ENCODE measurements at places on chromosomes 5 and 9.
A peak's percentile ranks its signal among the peaks of the same experiment; 100 is the strongest.

GRCh38 chr5:2136728-2137333, 254.1 kb upstream of the IRX4 start:
- no peak for DNase-seq

- DNase-seq = no peak
These were observed 22.0 kb upstream of the ANKRD34B start for GRCh38 chr5:80592105-80592504.

GRCh38 chr5:157539503-157540022, 36.0 kb downstream of the ADAM19 start:
- no peak for DNase-seq

DNA sequence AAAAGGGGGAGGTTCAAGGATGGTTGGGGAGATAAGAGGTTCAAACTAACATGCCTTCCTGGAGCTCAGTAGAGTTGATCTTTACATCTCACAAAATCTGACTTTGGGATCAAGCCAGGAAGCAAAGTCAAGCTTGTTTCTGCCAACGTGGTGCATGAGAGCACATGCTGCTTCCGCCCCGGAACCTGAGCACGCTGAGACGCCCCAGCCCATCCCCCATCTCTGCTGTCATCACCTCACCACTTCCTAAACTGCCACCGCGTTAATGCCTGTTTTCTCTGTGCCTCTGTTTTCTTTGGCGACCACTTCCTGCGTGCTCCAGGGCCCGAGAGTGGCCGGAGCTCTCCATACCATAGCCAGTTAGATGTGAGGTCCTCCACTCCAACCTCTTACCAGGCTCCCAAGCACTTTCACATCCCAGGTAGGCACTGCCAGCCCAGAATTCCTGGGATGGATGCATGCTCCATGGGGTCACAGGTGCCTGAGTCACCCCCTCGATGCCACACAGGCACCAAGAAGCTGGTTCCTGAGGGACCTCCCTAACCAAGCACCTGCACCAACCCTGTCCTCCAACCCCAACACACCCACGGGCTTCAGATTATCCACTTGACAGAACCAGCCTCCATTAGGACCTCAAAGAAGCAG, 31.2 kb upstream of the AFAP1L1 start:
- peak; percentile 65 for DNase-seq

- no peak for DNase-seq
These were observed 27.8 kb upstream of the SEMA4D start for GRCh38 chr9:89525446-89526374.

DNA sequence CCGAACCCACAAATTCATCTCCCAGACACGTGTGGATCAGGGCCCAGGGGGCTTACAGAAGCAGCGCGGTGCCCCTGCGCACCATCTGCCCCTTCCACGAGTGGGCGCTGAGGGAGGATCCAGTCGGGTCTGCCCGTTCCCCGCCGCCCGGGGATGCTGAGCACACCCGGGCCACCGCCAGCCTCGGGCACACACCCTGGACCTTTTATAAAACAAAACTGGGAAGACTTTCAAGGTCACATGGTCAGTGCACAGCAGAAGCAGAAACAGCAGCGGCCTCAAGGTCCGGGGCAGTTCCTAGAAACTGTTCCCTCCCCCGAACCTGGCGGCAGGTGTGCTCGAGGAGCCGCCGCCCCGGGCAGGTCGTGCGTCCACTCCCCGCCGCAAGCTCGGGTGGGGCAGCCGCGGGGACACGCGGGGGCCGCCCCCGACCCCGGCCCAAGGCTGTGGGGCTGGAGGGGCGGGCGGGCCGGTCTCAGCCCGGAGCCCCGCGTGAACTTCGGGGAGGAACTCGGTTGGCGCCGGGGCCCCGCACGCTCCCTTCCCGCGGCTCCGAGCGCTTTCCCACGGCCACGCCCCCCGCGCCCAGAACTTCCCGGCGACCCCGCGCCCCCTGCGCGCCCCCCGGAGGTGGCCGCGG, 633 bp upstream of the PPP1R26 start:
- no peak for DNase-seq

GRCh38 chr9:71105192-71105591, 16.2 kb downstream of the TRPM3 start:
- DNase-seq = no peak

DNA sequence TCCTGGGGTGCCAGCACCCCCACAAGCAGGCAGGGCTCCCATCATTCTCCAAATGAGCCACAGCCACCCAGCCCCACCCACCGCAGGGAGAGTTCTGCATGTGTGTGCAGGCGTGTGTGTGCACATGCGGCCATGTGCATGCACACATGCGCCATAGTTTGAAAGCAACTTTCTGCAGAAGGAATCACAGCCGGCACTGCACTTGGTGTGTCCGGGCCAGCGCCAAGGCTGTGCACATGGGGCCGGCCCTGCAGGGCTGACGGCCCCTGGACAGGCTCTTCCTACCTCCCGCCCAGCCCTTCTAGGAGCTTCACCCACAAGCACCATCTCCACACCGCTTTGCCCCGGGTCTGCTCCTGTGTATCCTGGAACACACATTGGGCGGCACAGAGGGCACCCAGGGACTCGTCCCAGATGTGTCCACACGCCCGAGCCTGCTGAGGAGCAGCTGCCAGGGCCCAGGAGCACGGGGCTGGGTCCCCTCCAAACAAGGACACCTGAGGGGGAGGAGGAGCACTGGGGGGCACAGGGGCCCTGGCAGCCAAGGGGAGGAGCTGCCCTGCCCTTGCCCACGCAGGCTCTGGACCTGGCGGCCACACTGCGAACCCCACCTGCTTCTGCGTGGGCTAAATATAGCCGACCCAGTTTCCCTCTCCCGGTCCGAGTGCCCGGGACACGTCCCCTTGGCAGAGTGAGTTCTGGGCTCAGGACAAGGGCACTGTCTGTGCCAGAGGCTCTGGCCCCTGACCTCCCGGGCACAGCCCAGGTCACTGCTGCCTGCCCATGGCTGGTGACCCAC, 19.1 kb downstream of the TPPP start:
- no peak for DNase-seq

DNA sequence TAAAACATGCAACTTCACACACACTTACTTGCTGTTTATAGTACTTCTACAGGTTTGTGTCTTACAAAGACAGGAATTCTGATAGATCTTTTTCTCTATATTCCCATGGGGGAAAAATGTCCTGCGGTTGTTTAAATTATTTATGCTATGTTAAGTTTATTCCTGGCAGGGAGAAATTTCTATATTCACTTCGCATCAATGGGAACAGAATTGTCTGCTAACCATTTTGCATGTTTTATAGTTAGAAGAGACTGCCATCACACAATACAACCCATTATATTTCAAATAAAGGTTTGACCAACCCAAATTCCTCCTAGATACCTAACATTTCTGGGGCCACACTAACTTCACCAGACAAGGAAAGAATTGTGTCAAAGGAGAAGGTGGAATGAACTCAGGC, 110.0 kb upstream of the PRR16 start:
- no peak for DNase-seq

DNA sequence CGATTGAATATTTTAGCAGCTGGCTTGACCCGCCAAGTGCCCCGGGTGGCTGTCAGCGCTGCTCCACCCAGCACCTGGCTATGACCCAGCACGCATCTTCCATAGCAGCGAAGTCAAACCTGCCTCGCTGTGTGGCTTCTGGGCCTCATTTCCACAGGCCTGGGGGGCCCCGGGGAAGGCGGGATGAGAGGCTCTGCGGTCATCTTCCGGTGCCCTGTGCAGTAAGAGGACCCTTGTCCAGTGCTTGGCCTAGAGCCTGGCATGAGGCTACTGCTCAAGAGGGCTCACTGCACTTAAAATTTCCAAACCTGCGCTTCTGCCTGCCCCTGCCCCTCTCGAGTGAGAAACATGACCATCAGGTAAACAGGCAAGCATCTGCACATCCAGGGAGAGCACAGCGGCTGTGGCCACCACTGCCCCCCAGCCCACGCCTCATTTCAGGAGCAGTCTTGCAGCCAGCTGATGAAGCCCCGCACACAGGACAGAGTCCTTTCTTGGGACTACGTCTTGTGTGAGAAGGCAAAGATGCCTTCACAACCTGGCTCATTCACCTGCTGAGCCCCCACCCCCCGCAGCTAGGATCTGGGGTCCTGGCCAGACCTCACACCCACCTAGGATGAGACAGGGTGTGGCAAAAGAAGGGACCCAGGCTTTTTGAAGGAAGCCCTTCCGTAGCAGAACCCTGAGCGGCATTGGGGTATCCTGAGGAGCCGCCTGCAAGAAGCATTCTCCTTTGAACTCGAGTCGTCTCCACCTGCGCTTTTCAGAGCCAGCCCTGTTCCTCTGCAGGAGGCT, 69.5 kb upstream of the UNC5A start:
- no peak for DNase-seq

DNA sequence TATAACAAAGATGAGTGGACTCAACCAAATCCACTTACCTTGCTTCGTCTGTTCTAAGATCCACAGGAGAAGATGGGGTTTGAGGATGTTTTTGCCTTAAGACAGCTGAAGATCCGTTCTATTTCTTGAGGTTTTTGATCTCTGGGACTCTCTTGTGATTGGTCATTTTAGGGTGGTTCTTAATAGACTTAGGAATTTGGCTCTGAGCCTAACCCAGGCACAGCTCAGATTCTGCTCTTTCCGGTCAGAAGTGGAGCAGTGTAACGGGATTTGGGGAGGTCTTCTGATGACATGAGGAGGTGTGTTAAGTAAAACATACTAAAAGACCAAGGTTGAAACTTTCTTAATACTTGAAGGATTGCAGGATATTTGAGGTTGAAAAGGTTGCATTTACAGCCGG, 166.9 kb downstream of the DMRT2 start:
- no peak for DNase-seq

- no peak for DNase-seq
These were observed 49.3 kb downstream of the GADD45G start for GRCh38 chr9:89654025-89654662.

GRCh38 chr9:125075997-125076396, 67.3 kb downstream of the SCAI start:
- no peak for DNase-seq

DNA sequence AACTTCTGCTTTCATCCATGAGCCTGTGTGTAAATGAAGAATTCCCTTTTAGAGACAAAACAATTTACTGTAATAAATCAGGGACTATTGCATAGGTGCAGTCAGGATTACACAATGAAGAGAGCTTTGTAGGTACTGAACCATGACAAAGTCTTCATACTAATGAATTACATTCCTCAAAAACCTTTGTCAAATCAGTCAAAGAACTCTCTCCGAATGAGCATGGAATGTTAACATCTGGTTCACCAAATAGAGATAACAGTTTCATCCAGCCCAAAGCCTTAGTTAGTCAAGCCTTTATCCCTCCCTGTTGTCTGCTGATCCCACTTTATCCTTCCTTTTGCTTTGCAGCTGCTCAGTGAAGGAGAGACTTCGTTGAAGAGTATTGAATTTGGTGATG, 62.9 kb upstream of the DMRTA1 start:
- no peak for DNase-seq

DNA sequence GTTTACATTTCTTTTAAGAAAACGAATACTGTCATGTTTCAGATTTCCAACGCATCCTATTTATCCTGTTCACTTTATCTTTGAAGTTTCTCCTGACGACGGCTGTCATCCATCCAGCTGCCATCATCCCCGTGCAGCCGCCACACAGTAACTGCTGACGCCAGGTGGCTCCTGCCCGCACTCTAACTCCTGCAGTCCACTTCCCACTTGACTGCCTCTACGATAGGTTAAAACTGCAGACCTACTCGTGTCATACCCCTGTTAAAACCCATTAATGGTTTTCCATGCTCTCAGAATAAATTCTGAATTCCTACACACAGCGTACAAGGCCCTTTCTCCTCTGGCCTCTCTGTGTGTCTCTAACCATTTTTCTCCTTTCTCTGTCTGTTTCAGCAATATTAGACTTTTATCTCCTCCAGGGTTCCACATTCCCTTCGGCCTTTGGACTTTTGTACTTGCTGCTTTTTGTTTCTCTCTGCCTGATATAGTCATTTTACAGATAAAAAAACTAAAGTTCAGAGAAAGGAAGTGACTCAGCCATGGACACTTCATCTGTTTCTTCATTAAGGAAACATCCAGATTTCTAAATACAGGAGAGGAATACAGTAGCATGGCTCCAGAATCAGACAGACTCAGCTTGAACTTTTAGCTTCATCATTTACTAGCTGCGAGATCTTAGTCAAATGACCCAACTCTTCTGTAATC, 84.9 kb downstream of the ADAMTS12 start:
- DNase-seq = no peak

DNA sequence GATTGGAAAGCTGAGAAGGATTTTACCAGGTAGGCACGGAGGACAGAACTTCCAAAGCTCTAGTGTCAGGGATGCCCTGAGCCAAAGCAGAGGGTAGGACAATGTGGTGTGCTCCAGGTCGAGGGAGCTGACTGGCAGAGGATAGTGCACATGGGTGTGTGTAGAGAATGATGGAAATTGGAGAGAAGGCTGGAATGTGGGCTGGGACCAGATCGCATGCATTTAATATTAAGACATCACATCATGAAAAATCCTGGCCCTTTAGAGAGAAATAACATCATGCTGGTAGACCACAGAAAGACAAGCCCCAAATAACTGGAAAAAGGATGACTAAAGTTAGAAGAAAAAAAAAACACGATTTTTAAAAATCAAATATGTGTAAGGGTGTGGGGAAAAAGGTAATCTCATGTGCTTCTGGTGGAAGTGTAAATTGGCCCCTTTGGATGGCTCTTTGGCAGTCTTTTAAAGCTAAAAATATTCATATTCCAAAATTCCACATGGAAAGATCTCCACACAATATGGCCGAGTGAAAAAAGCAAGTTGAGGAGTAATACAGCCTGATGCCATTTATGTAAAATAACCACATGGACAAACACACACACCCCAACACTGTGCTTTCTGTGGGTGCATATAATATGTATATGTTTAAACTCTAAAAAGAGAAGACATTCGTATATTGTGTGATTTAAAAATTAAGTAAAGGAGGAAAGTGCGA, 67.0 kb upstream of the TGFBR1 start:
- no peak for DNase-seq

GRCh38 chr5:53730943-53731342, 170.5 kb downstream of the NDUFS4 start:
- DNase-seq = no peak

DNA sequence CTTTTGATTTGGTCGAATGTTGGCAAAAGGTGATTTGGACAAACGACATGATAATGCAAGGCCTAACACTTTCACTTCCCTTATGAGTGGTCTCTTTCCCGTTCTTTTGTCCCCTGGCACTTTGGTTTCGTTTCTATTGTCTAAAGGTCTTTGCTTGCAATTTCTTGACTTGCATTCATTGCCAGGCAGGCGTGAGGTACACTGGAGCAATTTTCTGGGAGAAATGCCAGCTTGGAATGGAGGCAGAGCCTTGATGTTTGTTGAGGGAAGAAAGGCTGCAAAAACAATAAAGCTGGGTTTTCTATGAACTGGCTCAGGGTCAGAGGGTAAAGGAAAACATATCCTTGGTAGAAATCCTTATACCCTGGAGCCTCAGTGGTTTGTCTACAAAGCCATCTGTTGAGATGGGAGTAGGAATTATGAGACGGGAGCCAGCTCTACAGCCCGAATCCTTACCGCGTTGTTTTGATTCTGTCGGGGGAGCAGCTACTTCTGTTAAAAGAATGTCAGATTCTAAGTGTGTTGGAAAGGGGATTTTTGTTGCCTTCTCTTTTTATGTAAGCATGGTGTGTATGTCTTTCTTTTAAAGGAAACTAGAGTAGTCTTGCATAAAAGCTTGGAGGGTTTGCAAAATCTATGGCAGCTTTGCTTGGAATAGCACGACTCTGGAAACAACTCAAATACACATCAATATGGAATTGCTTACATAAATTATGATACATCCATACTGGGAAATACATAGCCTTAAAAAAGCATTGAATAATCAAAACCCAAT, 158.9 kb downstream of the RMI1 start:
- no peak for DNase-seq

GRCh38 chr5:96037128-96037527, 75.5 kb upstream of the ELL2 start:
- DNase-seq = no peak

- no peak for DNase-seq
These were observed 154.1 kb downstream of the SNX18 start for GRCh38 chr5:54671681-54672080.
